ENCODE measurements at places on chromosomes 3 and 15.

- peak; percentile 25 for DNase-seq
Measured at GRCh38 chr3:72797773-72798543, 50.3 kb downstream of the SHQ1 start.

- no peak for DNase-seq
Measured at GRCh38 chr3:94317017-94317416, 254.2 kb downstream of the NSUN3 start.

DNA sequence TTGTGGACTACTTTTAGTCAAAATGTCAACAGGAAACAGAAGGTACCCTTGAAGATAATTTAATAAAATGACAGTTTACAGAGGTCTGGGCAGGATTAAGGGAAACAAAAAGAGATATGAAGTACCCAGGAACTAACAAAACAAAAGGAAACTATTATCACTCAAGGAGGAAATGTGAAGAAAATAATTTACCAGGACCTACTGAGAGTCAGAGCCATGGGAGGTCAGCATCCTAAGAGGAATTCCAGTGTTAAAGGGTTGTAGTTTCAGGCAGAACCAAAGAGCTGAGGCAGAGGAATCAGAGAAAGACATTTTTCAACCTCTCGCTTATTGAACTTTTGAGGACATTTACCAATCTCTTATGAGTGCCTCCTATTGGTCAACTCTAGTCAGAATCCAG is 408.9 kb upstream of the CBLB start:
- no peak for DNase-seq

- no peak for DNase-seq
Measured at GRCh38 chr3:148914936-148915690, 50.0 kb downstream of the CPA3 start.

GRCh38 chr15:36479200-36479896 is 100.1 kb upstream of the CDIN1 start:
- peak; percentile 58 for DNase-seq

DNA sequence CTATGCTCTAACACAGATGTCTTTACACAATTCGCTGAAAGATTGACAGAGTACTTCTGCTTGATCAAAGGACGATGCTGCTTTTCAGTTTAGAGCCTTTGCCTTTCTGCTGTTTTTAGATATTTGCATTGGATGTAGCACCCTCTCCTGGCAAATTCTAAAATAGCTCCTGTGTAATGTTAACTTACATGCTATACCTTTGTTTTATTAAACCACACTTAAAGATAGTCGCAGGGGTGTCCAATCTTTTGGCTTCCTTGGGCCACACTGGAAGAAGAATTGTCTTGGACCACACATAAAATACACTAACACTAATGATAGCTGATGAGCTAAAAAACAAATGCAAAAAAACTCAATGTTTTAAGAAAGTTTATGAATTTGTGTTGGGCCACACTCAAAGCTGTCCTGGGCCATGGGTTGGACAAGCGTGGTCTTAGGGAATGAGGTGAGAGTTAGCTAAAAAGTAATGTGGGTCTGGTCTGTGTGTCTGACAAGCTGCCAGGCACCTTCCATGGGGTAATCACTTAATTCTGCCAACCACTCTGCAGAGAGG is 62.9 kb downstream of the ATG7 start:
- peak; percentile 68 for DNase-seq

DNA sequence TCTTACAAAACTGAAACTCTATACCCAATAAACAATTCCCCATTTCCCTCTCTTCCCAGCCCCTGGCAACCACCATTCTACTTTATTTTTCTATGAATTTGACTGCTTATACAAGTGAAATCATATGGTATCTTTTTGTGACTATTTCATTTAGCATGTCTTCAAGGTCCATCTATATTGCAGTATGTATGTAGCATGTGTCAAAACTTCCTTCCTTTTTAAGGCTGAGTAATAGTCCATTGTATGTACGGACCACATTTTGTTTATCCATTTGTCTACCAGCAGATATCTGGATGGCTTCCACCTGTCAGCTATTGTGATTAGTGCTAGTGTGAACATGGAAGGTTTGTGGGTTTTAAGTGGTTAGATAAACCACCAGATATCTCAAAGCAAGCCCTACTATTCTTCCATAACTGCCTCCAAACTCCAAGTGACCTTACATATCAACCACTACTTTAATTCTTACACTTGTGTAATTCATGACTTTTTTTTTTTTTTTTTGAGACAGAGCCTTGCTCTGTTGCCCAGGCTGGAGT is 134.7 kb downstream of the TMCC1 start:
- no peak for DNase-seq

GRCh38 chr3:138465925-138466324 is 31.5 kb downstream of the ESYT3 start:
- no peak for DNase-seq

Data from AG08395 (cell line).